ENCODE measurements at places on chromosomes 6 and 20.
A peak's percentile ranks its signal among the peaks of the same experiment; 100 is the strongest.

GRCh38 chr20:41476446-41476845 is 109.8 kb upstream of the EMILIN3 start:
- DNase-seq = no peak

DNA sequence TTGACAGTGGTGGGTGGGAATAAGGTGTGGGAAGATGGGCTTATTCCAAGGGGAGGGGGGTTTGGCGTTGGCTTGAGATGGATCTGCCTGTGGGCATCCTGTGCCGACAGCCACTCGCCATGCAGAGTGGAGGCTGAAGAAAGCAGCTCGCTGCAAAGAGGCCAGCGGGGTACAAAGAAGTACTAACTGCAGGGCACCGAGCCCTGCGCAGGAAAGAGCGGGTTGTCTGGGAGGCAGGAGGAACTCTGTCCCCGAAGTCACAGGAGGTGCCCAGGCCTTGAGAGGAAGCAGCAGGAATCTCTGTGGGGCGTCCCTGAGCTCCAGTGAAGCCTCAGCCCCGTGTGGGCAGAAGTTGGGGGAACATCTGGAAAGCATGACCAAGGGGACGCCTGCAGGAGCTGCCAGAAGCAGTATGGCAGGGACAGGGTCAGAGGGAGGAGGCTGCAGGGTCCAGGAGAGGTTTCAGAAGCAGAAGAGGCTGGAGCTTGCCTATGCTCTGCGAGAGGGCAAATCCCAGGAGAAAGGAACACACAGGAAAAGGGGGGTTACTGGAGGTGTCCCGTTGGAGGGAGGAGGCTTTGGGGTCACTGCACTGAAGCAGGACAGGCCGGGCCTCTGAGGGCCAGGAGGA is 77.2 kb downstream of the THBS2 start:
- no peak for DNase-seq

DNA sequence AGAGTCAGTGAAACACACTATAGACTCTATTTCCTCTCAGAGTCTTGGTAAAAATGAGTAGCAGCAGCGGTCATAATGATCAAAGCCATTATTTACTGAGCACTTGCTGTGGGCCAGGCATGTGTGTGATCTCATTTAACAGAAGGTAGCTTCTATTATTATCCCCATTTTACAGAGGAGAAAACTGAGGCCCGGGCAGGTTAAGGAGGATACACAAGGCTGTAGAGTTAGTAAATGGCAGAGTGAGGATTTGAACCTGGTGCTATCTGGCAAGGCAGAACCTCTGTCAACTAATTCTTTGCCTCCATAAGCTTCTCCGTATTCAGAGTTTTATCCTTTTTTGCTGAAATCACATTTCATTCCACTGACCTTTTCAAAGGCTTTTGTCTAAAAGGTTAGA is 122.2 kb upstream of the SALL4 start:
- DNase-seq = no peak

DNA sequence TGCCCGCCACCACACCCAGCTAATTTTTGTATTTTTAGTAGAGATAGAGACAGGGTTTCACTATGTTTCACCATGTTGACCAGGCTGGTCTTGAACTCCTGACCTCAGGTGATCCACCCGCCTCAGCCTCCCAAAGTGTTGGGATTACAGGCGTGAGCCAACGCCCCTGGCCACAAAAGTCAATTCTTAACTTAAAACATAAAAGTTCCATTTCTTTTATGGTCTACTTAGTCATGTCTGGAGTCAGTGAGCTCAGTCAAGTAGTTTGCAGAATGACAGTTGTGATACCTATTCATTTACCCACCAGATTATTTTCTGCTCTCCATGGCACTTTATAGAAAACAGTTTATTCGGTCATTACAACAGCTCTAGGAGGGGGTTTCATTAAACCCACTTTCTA is 103.1 kb upstream of the ESR1 start:
- DNase-seq = peak; percentile 79

DNA sequence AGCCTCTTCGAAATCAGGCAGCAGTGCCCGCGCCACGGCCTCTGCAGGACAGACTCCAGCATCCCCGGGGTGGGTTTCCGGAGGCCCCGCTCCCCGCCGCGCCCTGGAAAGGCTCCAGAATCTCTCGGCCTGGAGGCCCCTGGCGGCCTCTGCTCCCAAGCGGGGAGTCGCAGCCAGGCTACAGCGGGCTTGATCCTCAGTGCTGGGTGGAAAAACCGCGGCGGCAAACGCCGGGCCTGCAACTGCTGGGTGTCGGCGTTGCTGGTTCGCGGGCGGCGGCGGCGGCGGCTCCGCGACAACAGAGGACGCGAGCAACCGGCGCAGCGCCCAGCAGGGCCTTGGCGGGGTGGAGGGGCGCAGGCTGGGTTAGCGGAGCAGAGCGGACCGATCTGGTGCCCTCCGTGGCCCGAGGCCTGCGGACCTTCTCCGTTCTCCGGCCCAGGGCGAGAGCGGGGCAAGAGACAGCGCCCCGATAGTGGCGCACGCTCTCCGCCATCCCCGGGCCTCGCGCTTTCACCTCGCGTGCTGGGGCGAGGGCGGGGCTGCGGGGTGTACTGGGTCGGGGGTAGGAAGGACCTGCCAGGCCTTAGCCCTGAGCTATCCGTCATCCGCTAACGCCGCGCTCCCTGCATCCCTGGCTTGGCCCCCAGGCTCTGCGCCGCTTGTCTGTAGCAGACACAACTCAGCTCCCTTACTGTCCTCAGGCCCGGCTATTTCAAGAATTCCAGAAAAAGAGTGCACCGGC is 3.4 kb upstream of the ZNF292 start:
- peak; percentile 82 for DNase-seq

DNA sequence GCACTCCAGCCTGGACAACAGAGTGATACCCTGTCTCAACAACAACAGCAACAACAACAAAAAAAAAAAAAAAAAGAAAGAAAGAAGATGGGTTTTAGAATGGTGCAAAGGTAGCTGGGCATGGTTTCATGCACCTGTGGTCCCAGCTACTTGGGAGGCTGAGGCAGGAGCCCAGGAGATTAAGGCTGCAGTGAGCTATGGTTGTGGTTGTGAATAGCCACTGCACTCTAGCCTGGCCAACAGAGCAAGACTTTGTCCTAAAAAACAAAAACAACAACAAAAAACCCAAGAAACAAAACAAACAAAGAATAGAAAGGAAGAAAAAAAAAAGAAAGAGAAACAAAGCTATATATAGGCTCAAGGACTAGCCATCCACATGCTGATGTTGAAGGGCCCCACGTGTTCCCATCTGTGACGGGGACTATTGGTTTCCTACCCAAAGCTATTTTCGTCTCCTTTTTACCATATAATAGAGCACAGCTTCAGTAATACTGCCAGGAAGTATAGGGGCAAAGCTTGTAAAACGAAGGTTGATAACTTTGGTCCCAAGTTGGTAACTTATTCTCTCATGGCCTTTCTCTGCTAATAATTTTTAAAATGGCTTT is 7.9 kb upstream of the EEF1E1 start:
- no peak for DNase-seq

GRCh38 chr6:158188591-158188990 is 20.4 kb downstream of the GTF2H5 start:
- DNase-seq = no peak

DNA sequence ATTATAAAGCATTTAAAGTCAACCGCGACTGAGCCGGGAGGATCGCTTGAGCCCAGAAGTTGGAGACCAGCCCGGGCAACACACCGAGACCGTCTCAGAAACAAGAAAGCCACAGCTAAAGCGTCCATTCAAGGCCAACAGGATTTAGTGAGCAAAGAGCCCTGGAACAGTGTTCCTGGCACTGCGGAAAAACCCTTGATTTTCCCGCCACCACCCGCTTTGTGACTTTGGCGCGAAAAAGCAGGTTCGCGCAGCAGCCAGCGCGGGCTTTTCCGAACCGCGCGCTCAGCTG is 669 bp downstream of the PCNA start:
- DNase-seq = no peak

GRCh38 chr6:16688984-16689636 is 72.2 kb downstream of the ATXN1 start:
- no peak for DNase-seq

- DNase-seq = no peak
These were observed 94.4 kb upstream of the CD93 start for GRCh38 chr20:23180451-23180921.

DNA sequence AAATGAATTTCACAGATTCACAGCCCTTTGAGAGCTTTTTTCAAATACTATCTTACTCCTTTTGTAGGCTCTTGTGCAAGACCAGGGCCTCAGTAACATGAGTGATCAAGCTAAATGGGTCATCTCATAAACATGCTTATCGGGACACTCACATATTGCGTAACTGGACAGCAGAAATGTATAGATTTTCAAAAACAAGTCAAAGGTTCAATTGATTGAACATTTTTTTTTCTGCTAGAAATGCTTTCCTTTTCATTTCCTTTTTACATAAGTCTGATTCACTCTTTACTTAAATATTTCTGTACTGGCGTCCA is 8.7 kb upstream of the SALL4 start:
- DNase-seq = no peak

DNA sequence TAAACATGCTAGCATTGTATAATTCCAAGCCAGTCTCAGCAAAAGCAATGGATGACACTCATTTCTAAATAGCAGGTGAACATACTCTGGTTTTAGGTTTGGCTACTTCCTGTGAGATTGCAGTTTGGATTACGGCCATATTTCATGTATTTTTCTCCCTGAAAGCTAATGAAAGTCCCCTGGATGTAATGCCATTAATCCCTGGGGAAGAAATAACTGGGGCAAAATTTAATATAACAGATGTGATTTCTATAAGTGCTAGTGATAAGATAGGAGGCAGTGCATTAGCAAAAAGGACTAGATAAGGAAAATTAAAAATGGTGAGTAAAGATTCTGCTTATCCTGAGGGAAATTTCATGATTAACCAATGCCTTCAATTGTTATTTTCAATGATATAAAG is 238.2 kb downstream of the ADGRB3 start:
- no peak for DNase-seq

GRCh38 chr20:11195899-11196558 is 522.2 kb upstream of the JAG1 start:
- no peak for DNase-seq

DNA sequence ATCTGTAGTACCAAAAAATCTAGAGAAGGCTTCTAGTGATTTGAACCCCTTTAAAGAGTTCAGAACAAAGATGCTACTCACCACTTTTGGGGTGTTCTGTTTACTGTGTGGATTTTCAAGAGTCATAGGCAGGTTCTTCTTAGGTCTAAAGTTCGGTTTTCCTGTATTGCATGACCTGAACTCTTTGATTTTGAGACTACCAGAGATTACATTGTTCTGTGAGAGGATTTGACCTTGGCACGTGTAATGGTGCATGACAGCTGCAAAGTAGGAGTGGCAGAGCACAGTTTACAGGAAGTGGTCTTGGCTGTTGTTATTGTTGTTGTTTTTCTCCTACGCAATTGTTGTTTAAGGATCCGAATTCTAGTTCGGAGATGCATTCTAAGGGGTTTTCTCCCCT is 592.7 kb downstream of the EPHA7 start:
- no peak for DNase-seq

GRCh38 chr6:11197175-11197536 is 35.3 kb downstream of the NEDD9 start:
- no peak for DNase-seq

DNA sequence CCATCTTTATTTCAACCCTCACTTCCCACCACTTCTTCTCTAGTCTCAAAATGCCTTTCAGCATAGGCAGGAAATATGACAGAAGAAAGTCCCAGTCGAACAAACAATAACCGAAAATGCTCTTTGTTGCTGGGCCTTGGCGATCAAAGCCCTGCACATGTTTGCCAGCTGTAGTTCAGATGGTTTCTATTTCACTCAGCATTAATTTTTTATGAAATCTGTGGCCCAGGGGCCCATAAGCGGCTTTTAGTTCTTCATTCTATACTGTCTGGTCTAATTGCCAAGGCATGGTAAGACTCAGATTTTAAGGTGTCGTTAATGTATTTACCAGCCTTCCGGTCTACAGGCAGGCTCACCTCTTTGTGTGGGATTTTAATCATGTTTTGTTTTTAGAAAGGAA is 10.9 kb upstream of the F13A1 start:
- no peak for DNase-seq

DNA sequence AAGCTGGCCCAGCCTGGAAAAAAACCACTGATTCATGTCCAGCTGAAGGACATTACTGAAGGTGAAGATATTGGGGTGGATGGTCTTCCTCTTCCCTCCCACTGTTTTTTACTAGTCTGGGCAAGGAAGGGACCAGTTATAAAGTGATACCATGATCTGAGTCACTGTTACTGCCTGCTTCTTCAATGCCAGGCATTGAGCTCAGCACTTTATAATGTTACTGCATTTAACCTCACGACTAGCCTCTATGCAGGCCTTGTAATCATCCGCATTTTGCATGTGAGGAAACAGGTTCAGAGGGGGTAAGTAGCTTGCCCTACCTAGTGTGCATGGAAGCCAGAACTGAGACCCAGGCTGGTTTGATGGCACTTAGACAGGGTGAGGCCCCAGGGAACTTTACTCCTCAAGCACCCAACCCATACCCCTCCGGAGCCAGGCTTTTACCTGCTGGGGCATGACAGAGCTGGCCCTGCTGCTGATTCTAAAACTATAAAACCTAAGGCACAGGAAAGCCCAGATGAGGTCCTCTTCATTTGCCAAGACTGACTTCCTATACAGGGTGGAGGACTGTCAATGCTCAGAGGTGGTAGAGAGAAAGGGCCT is 11.0 kb upstream of the KCNK5 start:
- DNase-seq = no peak

GRCh38 chr6:19368511-19368910 is 468.7 kb upstream of the ID4 start:
- DNase-seq = no peak

- DNase-seq = no peak
These were observed 7.3 kb downstream of the VTA1 start for GRCh38 chr6:142154336-142154735.

DNA sequence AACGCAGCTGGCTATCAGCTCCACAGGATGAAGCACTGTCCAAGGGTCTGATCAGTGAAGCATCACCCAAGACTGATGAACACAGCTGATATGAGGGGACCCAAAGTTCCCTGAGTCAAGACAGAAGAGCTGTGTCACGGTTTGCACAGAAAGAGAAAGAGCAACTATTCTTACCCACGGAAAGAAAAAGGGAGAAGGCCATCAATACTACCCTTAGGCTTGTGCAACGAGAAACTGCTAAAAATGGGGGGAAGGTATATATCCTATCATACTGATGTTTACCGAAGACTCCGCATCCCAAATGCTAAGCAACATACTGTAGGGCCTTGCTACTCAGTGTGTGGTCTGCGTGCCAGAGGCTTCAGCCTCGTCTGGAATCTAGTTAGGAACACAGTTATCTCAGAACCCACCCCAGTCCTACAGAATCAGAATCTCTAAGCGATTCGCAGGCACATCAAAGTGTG is 665 bp downstream of the FASTKD5 start:
- peak; percentile 31 for DNase-seq

DNA sequence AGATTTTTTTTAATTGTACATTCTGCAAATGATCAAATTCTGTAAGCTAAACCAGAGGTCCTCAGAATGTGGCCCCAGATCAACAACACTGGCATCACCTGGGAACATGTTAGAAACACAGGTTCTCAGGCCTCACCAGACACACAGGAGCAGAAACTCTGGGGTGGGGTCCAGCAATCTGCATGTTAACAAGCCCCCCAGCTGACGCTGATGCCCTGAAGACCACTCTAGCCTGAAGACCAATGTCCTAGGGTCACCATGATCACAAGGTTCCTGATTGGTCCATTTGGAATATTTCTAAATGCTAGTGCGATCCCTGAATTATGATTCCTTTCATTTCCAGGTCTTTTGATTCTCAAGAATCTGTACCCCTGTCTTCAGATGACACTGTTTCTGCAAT is 2.4 kb upstream of the LY86 start:
- no peak for DNase-seq

All from activated CD4-positive, alpha-beta T cell treated with anti-CD3 and anti-CD28 coated beads, Interleukin-2, Interleukin-6, amounts not matched to agents 100 ng/mL and 50 ng/mL, durations not matched to agents 16 hours and 8 hours (primary cell).